Aorta (tissue), 5 donors: ENCODE measurements at places on chromosomes 1 and 21.

GRCh38 chr1:235136111-235136510 lies 7.5 kb upstream of the TOMM20 start:
- no peak for DNase-seq

DNA sequence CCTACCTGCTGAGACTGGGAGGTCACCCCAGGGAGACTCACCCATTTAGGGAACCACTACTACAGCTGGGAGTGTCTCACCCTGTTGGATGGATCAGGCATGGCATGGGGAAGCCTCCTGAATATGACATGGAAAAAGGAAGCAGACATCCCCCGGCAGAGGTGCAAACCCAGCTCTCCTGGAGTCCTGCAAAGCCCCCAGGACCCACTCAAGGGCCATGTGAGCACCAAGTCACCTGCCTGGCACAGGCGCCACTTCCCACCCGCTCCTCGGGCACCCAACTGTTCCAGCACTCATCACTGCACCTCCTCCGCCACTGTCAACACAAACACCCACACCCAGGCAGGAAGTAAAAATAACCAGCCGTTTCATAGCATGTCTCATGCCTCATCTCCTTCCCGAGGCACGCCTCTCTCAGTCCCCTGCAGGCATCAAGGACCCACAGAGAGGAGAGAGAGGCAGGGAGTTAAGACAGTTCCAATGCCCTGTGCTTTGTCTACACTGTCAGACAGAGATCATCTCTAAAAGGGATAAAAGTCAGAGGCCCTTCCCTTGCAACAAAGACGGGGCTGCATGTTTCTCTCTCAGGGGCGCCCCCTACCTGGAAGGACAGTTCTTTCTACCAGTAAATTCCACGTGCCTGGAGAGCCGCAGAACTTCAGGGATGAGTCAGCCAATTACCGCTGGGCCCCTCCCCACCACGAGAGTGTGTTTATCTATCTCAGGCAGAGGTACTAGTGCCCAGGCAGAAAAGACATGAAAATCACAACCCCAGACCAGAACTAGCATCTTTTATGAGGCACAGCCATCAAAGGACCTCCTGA lies 150.1 kb upstream of the SOD1 start:
- no peak for DNase-seq

DNA sequence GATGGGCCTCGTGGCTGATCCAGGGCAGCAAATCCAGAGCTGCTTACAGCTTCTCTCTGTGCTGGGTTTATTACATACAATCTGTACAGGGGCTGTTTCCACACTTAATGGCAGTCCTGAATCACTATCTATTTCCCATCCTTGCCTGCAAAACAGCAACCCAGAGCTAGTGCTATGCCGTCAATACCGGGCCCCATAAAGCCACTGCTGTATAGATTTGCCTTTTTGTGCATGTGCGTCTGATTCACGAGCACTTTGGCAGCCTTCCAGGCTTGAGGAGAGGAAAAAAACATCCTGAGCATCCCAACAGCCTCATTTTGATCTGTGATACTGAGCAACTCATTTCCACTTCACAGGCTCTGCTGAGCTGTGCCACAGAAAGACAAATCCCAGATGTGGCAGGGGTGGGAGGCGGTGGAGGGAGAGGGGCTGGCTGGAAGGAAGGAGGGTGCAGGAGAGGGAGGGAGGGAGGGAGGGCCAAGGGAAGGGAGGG lies 65.2 kb upstream of the TARBP1 start:
- DNase-seq, result peak; percentile 85

GRCh38 chr1:92756537-92756936 lies 28.4 kb downstream of the EVI5 start:
- no peak for DNase-seq

DNA sequence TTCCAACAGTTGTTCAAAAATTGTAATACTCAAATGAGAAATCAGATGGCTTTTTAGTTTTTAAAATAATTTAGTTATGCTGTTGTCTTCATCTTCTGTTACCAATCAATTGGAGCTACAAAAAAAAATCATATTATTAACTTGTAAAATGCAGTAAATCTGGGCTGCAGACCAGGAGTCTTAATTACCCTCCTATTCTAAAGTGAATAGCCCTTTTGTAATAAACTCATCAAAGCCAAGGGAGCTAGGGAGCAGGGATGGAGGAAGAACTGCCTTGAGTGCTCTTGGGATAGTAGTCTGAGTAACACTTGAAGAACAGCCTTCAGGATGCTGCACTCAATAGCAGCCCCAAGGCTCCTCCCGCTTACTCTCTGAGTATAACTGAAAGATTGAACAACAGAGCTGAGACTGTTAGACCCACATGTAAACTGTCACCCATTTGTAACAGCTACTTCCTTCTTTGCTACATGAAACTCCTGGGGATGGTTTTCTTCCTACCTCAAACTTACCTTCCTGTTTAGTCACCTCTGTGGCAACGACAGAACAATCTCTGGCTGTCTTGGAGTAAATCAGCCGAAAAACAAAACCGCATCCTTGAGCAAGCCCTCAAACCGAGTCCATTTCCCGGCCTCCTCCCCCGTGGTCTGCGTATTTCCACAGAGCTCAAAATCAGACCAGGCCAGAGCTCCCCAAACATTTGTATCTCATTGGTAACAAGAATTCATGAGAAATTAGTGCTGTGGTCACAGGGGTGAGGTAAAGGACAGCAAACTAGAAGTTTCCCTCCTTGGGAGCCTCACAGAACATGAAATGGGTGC lies 55.9 kb downstream of the CD58 start:
- DNase-seq, result no peak

DNA sequence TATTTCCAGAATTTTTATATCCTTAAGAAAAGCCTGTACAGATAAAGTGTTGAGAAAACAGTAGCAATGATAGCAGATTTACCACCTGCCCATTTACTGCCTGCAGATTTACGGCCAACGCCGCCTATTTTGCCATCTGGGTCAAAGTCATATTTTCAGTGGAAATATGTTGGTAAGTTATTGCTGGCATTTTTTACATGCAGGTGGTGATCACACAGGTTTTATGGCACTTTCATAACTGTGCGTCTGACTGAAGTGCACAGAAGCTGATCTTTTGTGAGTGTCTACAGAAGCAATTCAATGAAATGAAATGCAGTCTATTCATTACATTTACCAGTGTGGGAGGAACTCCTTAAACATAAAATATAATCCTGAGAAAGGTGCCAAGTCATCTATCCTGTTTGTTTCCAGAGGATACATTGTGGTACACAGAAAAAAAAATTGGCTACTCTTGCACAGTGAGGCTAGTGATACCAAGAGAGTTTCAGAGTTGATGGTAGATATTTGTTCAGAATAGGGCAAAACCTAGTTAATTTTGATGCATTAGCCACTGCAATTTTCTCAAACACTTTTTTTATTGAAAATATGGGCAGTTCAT lies 458.5 kb downstream of the NEGR1 start:
- no peak for DNase-seq

GRCh38 chr1:213680677-213681325 lies 307.0 kb upstream of the PROX1 start:
- no peak for DNase-seq

GRCh38 chr1:208238710-208239472 lies 5.3 kb downstream of the PLXNA2 start:
- no peak for DNase-seq

GRCh38 chr1:194174528-194174927 lies 988.1 kb upstream of the B3GALT2 start:
- no peak for DNase-seq

DNA sequence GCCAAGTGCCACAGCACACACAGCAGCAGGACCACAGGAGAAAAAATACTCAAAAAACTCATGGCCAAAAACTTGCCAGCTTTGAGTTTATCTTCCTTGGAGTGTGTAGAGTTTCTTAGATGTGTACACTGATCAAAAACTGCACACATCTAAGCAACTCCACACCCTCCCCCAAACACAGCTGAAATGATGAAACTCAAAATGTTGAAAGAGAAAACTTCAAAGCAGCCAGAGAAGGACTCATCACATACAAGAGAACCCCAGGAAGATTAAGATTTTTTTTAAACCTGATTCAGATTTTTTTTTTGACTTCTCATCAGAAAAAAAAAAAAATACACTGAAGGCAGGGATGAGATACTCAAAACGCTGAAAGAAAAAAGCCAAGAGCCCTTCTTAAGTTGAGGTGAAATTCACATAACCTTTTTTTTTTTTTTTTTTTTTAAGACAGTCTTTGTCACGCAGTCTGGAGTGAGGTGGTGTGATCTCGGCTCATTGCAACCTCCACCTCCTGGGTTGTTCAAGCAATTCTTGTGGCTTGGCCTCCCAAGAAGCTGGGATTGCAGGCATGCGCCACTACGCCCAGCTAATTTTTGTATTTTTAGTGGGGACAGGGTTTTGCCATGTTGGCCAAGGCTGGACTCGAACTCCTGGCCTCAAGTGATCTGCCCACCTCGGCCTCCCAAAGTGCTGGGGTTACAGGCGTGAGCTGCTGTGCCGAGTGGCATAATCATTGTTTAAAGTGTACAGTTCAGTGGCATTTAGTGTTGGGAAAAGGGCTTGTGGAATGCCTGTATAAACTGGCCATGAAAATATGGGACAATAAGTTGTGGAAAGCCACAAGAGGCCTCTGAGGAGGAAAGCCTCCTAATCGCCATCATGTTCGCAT lies 20.9 kb upstream of the PDXK start:
- peak; percentile 15 for DNase-seq

DNA sequence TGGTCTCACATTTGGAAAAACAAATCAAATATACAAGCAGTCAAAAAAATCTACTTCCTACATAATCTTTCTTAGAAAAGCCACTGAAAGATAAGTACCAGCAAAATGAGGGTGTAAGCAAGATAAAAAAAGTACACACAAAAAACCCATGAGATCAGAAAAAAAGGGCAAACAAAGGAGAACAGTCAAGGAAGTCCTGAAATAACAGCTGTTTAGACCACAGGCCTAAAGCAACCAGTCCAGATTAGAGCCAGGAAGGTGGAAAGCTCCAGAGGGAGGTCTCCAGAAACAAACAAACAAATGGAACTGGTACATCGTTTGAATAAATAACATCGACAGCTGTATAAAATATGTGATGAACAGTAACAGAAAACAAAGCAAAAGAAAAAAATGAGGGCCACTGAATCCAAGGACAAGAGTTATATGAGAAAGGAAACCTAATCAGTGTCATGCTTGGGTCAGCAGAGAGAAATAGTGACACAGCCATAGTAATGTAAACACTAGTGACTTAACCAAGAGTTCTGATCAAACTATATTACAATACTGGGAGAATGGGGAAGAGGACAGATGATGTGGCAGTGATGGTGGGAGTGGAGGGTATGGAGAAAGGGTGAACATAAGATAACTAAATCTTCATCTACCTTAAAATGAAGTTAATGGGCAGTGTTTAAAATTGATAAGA lies 67.5 kb downstream of the NVL start:
- DNase-seq, result no peak
